Glutamatergic neuron (in vitro differentiated cells): ENCODE measurements at places on chromosomes 16 and 17. TPM values are rescaled to one million over a fixed set of nuclear protein-coding genes. Genes with fewer than 3 reads are reported as not detected.

DNA sequence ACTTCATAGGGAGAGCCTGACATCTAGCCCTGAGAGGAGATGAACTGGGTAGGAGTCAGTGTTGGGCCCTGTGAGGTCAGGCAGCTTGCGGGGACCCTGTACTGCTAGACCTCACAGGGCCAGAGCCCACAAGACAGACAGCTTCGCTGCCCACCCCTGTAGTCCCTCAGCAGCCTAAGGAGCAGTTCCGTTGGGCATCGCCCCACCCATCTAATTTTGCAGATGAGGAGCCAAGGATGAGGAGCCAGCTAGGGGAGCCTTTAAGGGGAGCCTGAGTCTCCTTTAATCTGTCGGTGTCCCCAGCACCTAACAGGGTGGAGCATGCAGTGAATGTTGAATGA lies 755 bp upstream of the TUFM start:
- no peak for DNase-seq

DNA sequence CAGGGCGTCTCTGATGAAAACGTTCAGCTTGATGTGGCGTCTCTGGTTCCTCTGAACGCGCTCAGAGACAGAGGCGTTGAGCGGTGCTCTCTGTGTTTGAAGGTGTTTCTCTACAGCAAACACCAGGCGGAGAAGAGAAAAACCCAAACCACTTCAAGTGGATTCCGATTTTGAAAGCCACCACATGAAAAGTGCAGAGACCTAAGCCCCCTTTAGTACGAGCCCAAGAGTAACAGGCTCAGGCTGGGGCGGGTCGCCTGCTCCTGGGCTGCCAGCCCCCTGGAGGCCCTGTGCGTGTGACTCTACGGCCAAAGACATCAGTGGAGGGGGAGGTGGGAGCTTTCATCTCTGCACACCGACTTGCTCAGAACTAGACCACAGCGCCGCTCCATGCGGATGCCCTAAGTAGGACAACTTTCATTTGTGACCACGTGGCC lies 328.4 kb downstream of the MAF start:
- no peak for DNase-seq

GRCh38 chr16:10296956-10297340 lies 88.9 kb upstream of the ATF7IP2 start:
- no peak for DNase-seq

GRCh38 chr17:79990704-79991103 lies 45.0 kb downstream of the TBC1D16 start:
- DNase-seq = no peak

- DNase-seq = no peak
These were observed at the start of gene LPO for GRCh38 chr17:58238147-58238634. Gene LPO, plus strand, starts transcription at chr17:58238584. Its CDS starts 4,396 bp downstream, at chr17:58242980.

RRAD gene
- 1.1 TPM for total RNA-seq

GRCh38 chr17:40499551-40500189 lies 1.8 kb downstream of the TNS4 start:
- DNase-seq = peak; percentile 65

- no peak for DNase-seq
These were observed 107.8 kb downstream of the CLEC16A start for GRCh38 chr16:11051879-11052808.

DNA sequence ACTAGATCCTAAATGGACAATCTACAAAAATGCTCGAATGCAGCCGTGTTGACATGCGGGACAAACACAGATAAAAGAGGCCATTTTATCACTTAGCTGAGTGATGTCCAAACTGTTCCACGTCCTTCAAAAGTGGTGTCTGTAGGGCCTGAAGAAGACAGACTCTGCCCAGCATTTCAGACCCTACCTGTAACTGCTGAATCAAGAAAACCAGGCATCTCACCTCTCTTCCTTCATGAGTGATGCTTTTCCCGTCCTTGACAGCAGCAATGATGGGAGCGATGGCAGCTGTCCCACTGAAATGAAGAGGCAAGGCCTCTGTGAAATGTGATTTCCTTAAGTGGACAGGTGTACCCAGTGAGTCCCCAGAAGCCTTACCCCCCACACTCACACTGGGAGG lies 12.3 kb downstream of the ELAC2 start:
- DNase-seq = no peak

PRKCB gene
- 0.69 TPM for total RNA-seq

DNA sequence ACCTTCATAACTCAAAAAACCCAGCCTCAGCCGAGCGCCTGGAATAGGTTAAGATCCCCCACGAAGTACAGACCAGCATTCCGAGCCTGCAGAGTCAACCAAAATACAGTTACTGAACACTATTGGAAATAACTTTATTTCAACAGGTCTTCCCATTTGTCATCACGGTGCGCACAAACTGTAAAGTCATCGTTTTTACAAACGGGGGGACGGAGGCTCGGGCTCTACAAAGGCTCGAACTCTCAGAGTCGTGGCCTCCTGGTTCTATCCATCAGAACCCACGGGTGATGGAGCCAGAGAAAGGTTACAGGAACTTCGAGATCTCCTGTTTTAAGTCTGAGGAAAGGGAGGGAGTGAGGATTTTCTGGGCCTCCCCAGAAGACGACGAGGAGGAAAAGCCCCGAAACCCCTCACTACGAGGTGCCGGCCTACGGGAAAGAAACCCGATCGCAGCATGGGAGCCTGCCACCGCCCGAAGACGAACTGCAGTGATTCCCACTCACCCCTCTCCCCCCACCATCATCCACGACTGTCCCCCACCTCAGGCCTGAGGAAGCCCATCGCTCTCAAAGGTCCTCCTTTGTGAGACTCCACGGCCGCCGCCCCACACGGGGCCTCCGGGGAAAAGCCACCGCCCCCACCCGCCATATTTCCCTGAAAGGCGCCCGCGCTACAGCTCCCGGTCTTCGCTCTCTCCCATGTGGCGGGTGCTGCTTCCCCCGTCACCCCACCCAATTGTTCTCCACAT lies 917 bp downstream of the YWHAE start:
- DNase-seq = no peak

DNA sequence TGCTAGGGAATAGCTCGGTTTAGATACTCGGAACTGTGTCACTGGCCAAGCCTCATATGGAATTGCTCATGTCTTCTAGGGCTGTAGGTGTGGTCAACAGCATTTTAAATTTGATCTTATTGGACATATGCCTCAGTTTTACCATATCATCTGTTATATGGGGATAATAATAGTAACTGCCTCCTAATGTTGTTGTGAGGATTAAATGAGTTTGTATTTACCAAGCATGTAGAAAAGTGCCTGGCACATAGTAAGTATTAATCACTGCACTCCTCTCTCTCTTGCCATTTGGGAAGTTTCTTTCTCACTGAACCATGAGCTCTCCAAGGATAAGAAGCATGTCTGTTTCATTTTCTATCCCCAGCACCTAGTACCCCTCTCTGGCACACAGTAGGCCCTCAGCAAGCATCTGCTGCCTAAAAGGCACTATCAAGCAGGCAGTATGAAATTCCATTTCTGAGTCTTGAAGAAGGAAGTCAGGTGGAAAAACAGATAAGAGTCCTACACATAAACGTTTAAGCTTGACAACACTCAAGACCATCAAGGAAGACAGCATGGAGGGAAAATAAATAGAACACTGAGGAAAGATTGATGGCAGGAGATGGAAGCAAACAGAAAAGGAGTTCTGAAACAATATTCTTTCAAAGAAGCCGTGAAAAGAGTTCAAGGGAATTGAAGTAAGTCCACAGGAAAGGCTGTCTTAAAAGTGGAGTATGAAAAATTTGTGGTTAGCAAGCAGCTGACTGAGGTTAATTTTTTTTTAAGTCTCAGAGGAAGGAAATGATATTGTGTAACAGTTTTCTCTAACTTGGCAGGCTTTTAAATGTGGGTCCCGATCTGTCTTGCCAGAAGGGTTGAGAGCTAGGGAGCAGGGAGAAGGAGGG lies 2.2 kb upstream of the ATP6V0A1 start:
- DNase-seq = no peak

- no peak for DNase-seq
These were observed 13.9 kb upstream of the ADGRG1 start for GRCh38 chr16:57614536-57614935.

DNA sequence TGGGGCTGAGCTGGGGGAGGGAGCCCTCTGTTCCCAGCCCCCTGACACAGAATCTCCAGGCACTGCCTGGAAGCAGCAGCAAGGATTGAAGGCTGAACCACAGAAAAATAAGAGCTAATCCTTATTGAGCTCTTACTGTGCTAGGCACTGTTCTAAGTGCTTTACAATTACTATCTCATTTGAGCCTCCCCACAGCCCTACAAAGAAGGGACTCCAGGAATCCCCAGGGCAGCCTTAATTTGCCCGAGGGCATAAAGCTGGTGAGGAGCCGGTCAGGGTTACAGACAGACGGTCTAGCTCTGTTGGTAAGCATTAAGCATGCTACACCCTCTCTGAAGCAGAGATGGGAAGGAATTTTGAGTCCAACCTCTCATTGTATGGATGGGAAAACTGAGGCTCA lies 7.0 kb downstream of the SAMD14 start:
- DNase-seq = no peak

DNA sequence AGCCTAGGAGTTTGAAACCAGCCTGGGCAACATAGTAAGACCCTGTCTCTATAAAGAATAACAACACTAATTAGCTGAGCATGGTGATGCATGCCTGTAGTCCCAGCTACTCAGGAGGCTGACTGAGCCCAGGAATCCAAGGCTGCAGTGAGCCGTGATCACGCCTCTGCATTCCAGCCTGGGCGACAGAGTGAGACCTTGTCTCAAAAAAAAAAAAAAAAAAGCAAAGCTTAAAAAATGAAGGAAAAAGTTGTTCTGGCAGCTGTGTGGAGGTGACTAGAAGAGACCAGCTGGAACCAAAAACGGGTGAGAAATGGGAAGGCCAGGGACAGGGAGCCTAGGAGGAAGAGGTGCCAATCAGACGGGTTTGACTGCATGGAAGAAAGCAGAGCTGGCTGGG lies 4.2 kb downstream of the BCL7C start:
- no peak for DNase-seq

NOTUM gene
- 39.8 TPM for total RNA-seq

GRCh38 chr16:57380671-57381462 lies 8.6 kb downstream of the CX3CL1 start:
- no peak for DNase-seq

DNA sequence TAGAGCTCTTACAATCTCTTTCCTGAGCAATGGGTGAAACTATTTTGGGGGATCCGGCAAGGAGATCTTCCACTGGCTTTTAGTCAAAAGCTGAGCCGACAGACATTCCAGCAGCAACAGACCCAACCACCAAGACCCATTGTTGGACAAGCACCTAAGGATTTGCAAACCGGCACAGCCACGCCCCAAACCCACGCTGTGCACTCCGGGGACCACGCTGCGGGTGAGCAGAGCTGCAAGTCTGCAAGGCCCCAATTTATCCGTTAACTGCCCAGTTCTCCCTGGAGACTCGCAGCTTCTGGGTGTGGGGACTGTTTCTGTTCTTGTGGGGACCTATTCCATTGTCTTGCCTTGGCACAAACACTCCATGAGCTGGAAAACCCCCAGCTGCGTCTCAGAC lies 45.9 kb downstream of the C16orf95 start:
- no peak for DNase-seq
